ENCODE measurements at places on chromosomes 12 and 14.

DNA sequence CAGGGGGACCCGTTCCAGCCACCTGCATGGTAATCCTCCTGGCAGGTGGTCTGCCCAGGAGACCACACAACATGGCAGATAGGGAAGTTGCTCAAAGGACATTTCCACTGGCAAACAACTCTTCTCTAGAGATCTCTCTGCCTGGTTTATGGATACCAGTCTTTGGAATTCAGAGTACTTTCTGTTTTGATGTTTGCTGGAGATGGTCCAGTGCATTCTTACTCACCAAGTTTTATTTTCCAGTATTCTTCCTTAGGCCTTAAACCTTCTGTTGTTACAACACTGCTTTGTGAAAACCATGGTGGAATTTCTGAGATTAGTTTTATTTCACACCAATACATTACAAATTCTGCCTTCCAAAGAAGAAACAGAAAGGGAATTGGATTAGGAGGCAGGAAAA is 428.3 kb downstream of the FUT8 start:
- no peak for DNase-seq

GRCh38 chr12:93325855-93326254 is 51.9 kb upstream of the NUDT4 start:
- no peak for DNase-seq

DNA sequence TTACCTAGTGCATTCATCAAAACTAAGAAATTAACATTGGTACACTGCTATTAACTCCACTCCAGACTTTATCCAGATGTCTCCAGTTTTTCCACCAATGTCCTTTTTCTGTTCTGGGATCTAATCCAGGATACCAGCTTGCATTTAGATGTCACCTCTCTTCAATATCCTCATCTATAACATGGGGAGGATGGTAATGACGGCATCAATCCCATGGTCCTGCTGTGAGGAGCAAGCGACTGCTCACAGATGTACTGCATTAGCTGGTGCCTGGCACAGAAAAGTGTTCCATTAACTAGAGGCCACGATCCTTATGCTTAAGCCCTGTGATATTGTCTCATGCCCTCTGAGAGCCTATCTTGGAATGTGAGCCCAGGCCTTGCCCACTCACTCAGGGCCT is 53.8 kb downstream of the CALM1 start:
- no peak for DNase-seq

GRCh38 chr12:129973236-129973961 is 69.6 kb upstream of the TMEM132D start:
- no peak for DNase-seq

DNA sequence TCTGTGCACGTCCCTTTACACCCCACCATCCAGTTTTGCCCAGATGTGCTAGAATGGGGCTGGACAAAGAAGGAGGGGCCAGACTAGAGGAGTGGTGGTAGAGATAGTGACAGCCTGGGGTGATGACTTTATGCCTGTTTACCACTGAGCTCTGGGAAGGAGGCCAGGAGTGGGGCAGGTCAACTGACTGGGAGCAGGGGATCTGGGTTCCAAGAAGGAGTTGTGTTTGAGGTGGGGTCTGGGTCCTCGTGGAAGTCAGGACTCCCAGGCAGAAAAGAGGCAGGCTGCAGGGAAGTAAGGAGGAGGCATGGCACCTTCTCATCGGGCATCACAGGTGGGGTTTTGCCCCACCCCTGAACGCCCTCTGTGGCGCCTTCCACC is 315 bp downstream of the LTB4R2 start:
- DNase-seq, result no peak

- no peak for DNase-seq
Observed at GRCh38 chr12:11677752-11678151, 28.3 kb downstream of the ETV6 start.

Measured in NB4 (cell line).